ENCODE measurements at places on chromosomes 13 and 19.

- no peak for DNase-seq
Observed at GRCh38 chr19:28020619-28021258, 1192.2 kb downstream of the UQCRFS1 start.

GRCh38 chr19:14804765-14805164, 26.4 kb upstream of the ADGRE2 start:
- DNase-seq, result no peak

DNA sequence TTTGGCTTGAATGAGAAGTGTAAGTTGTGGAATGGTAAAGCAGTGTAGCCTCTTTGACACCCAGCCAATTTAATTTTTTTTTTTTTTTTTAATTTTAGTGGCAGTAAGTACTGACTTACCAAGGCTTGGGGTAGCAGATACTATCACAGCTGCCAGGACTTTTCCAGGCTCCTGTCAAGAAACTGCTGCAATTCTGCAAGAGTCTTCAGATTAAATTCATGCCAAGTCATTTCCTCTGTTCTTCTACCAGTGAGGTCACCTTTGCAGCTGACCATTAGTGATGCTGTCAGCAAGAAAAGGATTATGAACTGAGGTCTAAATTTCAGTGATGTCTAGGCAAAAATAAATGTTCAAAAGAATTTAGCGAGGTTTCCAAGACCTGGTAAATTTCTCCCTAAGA, 91.2 kb downstream of the GGACT start:
- DNase-seq, result no peak

DNA sequence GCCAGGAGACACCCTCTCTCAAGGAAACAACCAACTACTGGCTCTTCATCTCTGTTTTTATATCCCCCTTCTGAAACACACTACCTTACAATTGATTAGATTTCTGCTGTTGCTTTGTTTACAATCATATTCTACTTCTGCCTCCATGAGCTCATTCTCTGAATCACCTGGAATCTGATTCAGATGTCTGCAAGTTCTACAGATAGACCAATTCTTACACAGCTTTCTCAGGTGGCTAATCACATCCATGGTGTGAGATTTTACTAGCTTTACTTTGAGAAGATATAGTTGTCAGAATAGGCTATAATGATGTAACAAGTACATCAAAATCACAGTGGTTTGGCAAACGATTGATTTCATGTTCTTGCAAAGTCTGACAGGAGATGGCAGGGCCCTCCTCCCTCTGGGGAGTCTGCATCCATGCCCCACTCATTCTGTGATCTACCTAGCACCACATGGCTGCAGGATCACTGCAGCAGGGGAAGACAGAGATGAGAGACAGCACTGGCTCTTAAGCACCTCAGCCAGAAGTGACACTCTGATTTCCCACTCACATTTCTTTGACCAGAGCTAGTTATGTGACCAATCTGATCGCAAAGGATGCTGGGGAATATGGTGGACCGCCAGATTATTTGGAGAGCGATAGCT, 243.7 kb downstream of the FOXO1 start:
- DNase-seq, result no peak
